CD4-positive, alpha-beta T cell treated with Interleukin-2 at 100 ng/mL for 4 hours (primary cell): ENCODE measurements at places on chromosomes 16 and 17.

GRCh38 chr17:32596628-32597027 is 109.8 kb downstream of the CDK5R1 start:
- no peak for DNase-seq

GRCh38 chr16:75971334-75971733 is 245.0 kb upstream of the CPHXL start:
- DNase-seq = no peak

GRCh38 chr17:17818088-17818526 is 18.7 kb downstream of the SREBF1 start:
- no peak for DNase-seq

- no peak for DNase-seq
Measured at GRCh38 chr17:74994440-74994839, 7.0 kb downstream of the CDR2L start.

DNA sequence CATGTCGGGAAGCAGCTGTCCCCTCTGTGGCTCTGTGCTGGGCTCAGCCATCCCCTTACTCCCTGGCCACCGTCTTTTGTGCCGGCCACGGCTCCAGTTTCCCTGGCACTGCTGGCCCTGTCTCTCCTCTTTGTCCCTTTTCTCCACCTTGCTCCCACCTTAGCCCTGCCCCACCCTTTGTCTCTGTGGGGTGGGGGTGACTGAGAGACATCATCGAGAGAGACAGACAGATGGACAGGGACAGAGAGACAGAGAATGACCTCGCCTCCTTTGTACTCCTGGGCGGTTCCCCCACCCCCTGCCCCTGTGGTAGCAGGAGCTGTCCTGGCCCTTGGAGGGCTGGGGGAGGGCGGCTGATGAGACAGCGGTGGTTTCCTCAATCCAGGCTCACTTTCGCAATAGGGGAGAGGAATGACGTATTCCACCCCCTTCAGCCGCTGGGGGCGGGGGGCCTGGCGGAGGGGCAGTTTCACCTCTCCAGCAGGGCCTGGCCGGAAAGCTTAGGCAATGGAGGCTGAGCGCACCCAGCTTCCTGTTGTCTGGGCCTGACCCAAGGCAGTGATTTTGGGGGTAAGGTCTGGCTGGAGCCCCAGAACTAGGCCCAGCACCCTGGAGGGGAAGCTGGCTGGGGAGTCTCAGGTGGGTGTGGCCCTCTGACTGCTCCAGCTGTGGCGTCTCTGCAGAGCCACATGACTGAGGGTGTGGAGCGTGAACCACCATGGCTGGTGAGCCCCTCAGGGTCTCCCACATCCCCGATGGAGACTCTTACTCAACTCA is 7.3 kb downstream of the FMNL1 start:
- peak; percentile 84 for DNase-seq

- no peak for DNase-seq
Measured at GRCh38 chr16:20175358-20175757, 101.7 kb upstream of the GPR139 start.

DNA sequence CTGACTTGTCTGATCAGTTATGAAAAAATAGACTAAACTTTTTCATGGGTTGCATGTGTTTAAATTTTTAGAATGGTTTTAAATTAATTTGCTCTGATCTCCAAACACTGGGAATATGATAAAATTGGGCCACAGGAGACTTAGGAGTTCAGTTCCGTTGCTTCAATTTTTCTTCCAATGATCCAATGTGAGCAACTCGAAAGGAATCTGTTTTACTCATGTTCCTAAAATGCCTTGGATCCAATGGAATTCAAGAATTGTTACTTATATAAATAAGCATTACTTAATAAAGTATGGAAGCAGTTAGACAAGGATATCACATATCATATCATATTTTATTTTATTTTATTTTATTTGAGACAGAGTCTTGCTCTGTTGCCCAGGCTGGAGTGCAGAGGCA is 56.0 kb upstream of the NACA2 start:
- no peak for DNase-seq

- no peak for DNase-seq
Measured at GRCh38 chr17:9361188-9361955, 214.2 kb downstream of the STX8 start.

GRCh38 chr17:47230864-47231263 is 21.7 kb downstream of the MYL4 start:
- DNase-seq = no peak

DNA sequence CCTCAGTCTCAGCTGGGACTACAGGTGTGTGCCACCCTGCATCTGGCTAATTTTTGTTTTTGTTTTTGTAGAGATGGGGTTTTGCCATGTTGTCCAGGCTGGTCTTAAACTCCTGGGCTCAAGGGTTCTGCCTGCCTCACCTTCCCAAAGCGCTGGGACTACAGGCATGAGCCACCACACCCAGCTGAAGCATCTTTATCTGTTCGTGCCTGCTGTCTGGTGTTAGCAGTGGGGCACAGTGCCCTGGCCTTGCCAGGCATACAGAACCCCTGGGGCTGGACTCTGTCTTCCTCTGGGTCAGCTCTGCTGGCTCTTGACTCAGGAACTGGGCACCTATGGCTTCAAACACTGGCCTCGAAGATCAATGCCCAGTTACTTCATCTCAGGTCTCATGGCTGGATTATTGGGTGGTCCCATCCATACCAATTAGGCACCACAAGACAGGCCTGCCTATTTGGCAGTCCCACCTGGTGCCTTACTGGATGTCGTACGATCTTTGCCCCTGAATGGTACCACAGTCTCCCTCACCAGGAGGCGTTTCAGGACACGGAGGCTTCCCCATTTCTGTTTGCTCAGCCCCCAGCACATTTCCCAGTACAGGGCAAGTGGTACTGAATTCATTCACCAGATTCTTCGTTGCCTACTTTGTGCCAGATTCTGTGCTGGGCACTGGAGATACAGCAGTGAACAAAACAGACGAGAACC is 99.3 kb downstream of the RAB11FIP4 start:
- no peak for DNase-seq
